ENCODE measurements at places on chromosomes 2 and 18. TPM values are rescaled to one million over a fixed set of nuclear protein-coding genes. Genes with fewer than 3 reads are reported as not detected.

CNTNAP5 gene
- total RNA-seq: not detected

GRCh38 chr2:10678225-10678624 lies 11.6 kb downstream of the NOL10 start:
- DNase-seq: no peak

GRCh38 chr18:59690996-59691395 lies 6.2 kb downstream of the CCBE1 start:
- no peak for DNase-seq

DNA sequence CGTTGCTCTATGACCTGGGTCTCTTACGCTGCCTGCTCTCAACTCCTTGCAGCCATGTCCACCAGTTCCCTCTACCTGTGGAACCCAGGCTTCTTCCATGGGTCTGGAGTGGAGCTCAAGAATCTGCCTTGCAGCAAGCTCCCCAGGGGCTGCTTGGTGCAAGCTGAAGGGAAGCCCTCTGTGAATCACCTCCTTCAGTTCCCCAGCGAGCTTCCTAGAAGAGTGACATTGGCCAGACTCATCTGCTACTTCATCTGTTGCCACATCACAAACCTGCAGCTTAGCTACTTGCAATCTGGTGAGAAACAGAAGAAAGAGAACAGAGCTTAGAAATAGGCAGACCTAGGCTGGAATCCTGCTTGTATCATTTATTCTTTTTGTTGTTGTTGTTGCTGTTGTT lies 9.8 kb upstream of the EFR3B start:
- no peak for DNase-seq

PRKRA gene
- total RNA-seq: 45.4 TPM

- DNase-seq: no peak
Measured at GRCh38 chr2:235834781-235835180, 333.4 kb downstream of the GBX2 start.

PSTPIP2 gene
- total RNA-seq: 2.0 TPM

NOL4 gene
- total RNA-seq: not detected

DNA sequence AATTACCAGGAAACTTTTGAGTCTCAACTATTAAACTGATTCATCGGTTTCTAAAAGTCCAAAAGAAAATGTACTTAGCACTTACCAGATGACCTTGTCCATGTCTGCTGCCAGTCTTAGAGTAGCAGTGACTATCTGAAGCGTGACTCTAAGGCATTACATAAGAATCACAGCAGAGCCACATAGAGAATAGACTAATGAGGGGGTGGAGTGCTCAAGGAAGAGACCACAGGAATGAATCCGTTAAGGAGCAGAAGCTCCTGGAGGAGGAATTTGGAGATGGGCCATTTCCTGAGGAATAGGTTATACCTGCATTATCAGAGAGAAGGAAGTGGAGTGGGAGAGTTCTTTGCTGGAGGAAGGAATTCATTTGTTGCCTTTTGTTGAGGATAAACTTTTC lies 116.0 kb downstream of the MAP3K20 start:
- DNase-seq: no peak

DNA sequence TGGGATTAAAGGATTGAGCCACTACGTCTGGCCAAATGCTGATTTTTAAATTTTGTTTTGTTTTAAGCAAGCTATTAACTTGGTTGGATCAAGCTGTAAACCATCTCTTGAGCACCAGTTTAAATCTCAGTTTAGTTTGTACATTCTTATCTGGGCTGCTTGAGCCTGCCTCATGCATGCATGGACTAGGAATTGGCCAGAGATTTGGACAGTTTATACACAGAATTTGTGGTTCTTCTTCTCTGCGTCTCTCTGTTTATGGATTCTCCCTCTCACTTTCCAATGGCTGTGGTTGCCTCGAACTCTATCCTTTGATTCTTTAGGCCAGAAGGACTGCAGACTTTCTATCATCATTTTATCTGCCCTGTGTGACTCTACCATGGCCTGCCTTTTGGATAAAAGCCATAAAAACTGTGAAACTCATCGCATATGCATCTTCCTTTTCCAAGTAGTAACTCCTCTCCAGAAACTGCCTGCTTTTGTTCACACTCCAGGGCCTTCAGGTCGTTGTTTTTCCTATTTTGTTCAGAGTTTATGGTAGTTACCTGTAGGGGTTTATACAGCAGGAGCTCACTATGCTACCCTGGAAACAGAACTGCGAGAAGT lies 32.5 kb upstream of the PLB1 start:
- no peak for DNase-seq

DNA sequence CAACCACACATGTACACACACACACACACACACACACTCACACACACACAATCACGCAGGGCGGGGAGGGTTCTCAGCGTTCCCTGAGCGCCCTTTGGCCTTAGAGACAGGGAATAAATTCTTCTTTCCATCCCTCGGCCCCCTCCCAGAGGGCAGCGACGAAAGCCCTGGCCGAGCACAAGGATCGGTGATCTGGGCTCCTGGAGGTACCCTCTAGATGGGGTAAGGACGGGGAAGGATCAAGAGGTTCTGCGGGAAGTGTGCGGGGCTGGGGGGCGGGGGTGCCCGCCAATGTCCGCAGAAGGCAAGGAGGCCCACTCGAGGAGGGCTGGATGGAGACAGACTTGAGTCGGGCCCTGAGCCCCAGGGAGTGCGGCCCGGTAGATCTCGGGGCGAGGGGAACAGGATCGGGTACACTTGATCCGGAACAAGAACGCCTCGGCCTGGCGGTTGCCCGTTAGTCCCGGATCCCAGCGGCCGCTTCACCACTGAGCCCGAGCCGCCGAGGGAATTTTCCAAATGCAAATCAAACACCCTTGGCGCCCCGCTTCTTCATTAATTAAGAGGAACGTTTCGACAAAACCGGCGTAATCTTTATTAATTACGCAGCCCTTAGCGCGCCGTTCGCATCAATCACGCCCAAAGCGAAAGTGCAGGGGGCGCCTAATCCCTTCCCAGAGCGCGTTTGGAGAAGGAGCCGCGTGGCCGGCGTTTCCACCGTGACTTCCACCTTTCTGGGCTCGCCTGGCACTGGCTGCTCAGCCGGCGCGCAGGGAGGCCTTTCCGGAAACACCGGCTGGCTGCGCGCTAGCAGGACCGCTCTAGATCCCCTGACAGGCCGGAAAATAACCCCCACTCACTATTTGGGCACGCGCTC lies 7.0 kb upstream of the PAX3 start:
- no peak for DNase-seq

- no peak for DNase-seq
Measured at GRCh38 chr18:10122988-10123950, 209.5 kb downstream of the VAPA start.

DNA sequence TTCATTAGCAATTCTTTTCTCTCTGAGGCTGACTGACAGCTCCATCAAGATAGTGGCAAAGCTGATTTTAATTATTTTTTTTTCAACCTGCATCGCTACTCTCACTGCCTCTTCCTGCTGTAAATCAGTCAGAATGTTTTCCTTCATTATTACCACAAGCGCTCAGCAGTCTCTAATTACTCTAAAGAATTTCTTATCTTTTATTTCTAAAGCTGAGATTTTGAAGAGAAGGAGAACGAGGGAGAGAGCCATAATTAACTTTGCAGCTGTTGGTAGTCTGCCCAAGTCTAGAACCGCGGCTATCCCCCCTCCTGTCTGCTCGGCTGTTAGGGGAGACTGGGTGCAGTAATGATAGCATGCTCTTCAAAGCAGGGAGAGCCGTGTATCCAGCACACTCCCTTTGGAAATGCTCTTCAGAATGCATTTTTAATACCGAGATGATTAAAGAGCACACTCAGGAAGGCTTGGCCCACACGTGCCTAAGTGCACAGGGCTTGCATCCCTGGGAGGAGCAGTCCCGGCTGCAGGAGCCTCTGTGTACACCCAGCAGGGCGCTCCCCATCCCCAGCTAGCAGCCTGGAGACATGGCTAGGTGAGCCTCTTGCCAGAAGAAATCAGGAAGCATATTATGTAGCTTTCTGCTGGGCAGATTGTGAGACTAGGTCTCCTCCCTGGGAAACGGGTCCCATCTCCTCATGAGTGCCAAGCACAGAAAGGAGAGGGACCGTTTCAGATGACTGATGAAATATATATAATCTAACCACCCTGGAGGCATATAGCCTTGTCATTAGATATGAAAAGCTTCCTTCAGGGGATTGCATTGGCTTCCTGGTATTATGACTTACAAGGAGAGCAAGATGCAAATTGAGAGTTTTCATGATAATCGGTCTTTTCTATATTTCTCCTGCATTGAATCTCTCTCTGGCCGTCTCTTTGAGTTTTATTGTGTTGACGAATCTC lies 555.2 kb downstream of the CMPK2 start:
- DNase-seq: no peak

RTKN gene
- 16.4 TPM for total RNA-seq

Data from Right ventricle myocardium inferior (tissue), 1 donor.